ENCODE measurements at places on chromosomes 6 and 20.

- peak; percentile 87 for DNase-seq
These were observed 166.6 kb upstream of the TAB2 start for GRCh38 chr6:149150801-149151398.

DNA sequence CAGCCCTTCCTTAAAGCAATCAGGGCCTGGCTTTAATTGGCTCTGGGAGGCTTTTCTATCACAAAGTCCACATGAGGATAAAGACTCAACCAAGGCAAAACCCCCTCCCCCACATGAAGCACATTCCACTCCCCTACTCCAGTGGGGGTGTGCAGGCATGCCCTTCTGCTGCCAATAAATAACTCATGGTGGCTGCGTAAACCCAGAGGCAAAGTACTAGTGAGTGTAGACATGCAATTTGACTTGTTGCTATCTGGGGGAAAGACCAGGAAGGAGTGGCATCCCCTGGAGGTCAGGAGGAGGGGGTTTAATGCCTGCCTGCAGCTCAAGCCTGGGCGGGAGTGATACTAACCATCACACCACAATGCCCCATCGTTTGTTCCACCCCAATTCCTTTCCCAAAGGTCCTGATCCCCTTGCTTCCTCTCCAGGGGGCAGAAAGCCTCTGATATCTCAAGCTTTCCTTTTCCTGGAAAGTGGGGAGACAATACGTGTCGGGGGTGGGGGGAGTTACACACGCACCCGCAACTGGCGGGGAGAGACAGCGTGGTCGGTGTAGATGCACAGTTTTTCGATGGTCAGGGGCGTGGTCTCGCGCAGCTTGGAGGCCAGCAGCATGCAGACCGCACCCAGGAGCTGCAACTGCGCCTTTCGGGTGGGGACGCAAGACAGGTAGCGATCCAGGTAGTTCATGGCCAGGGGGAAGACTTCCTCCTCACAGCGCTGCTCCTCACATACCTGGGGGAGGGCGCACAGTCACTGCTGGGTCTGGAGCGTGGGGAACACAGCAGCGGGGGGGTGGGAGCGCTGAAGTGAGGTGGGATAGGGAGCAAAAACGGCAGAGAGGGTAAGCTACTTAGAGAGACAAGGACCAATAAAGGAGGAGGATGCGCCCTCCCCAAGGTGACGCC, 1.5 kb downstream of the CCND3 start:
- DNase-seq = peak; percentile 66

GRCh38 chr6:72944660-72945059, 280.6 kb downstream of the KHDC1L start:
- no peak for DNase-seq

DNA sequence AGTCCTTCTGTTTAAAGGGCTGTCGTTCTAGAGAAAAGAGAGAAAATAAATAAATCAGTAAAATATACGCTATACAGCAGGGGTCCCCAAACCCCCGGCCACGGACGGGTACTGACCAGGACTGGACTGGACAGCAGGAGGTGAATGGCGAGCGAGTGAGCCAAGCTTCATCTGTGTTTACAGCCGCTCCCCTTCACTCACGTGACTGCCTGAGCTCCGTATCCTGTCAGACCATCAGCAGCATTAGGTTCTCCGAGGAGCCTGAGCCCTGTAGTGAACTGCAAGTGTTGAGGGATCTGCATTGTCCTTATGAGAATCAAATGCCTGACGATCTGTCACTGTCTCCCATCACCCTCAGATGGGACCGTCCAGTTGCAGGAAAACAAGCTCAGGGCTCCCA, 76.5 kb downstream of the ZNF217 start:
- no peak for DNase-seq

DNA sequence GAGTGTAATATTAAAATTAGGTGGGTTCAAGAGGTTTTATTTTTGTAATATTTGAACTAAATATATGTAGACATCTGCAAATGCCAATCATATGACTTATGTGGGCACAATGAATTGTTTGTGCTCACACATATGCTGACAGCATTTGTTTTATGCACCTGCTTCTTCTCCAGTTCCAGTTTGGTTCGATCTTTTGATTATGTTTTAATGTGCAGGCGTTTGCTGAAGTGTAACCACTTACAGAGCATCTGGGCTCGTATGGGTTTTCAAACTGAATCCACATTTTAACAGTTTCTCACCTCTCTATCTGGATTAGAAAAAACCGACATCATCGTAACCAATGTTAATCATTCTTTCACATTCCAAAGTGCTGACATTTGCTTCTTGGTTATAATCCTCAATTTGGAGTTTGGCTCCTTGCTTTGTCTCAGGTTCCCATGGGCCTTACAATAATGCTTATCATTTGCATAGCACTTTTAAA, 129.1 kb upstream of the SPACA1 start:
- no peak for DNase-seq
